Psoas muscle (tissue), 8 donors: ENCODE measurements at places on chromosomes 16 and 17. TPM values are rescaled to one million over a fixed set of nuclear protein-coding genes. Genes with fewer than 3 reads are reported as not detected.

GRCh38 chr17:4505187-4505586, 6.5 kb downstream of the SPNS2 start:
- DNase-seq, result no peak

The CCL4 gene
- polyA plus RNA-seq, result 0.40 TPM

The NPIPA2 gene
- 3.5 TPM for polyA plus RNA-seq

The ORAI3 gene
- polyA plus RNA-seq, result 3.5 TPM
